ENCODE measurements at places on chromosomes 13 and 19.
A peak's percentile ranks its signal among the peaks of the same experiment; 100 is the strongest.

DNA sequence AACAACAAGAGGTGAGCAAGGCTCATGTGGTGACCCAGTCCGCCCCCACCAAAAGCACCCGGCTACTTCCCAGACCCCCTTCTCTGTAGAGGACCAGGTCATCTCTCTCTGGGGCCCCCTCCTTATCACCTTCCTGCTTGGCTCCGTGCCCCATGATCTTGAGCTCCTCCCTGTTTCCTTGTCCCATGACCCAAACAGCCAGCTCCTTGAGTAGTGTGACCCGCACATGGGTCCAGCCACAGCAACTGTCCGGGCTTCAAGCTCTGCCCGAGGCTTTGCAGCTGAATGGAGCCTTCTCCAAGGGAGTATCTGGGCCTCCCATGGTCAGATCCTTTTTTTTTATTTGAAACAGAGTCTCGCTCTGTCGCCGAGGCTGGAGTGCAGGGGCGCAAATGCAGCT lies 61.8 kb downstream of the MYO9B start:
- DNase-seq, result no peak

DNA sequence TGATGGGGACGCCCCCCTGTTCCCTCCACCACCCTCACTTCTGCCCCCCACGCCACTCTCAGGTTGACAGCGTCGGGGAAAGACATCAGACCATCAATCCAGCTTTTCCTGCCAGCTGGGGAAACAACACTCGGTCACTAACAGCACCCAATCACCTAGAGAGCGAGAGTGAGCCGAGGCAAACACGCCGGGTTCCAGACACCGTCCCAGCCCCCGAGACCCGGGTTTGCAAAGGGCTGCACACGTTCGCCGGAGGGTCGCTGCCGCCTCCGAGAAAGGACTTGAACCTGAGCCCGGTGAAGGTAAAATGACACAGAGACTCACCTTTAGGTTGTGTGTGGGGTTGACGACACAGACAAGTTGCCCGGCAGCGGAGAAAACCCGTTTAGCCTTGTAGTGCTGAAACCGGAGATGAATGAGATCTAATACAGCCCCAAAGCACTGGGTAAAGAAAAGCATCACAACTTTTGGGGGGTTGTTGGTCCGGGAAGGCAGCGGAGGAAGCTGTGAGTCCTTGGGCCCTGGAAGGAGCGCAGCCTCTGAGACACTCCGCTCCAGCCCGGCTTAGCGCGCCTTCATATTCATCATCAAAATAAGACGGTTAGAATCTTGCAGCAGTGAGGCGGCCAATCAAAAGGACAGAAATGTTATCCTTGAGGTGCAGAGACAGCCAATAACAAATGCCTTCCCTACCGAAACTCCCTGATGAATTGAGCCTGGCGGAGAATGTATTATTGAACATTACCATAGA lies at the start of gene SIAH3:
TSS of gene SIAH3 (minus strand) at position 583 of the 751 bp plus-strand sequence. CDS start at position 459, 124 bp downstream.
- DNase-seq, result no peak

DNA sequence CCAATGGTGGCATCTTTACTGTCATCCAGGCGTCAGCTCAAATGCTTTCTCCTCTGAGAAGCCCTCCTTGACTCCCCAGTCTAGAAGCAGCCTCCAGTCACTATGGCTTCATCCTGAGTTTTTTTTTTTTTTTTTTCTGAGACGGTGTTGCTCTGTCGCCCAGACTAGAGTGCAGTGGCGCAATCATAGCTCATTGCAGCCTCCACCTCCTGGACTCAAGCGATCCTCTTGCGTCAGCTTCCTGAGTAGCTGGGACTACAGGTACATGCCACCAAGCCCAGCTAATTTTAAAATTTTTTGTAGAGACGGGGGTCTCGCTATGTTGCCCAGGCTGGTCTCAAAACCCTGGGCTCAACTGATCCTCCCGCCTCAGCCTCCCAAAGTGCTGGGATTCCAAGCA lies 4.2 kb downstream of the NRTN start:
- no peak for DNase-seq

GRCh38 chr13:50198508-50198907 lies 183.3 kb downstream of the KCNRG start:
- no peak for DNase-seq

DNA sequence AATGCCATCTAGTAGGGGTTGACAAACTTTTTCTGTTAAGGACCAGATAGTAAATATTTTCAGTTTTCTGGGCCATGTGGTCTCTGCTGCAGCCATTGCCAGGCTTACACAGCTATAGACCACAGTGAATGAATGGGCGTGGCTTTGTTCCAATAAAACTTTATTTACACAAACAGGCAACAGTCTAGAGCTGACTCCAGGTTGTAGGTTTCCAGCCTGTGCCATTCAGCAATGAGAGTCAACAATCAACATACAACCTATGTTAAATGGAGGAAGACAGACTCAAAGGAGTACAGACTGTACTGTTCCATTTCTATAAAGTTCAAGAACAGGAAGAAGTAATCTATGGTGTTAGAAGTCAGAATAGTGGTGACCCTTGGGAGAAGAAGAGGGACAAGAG lies 15.2 kb upstream of the IZUMO2 start:
- DNase-seq, result no peak

- DNase-seq, result peak; percentile 66
Observed at GRCh38 chr19:18364826-18365528, 21.0 kb upstream of the GDF15 start.

- DNase-seq, result no peak
Observed at GRCh38 chr19:35695895-35696422, 8.4 kb upstream of the ZBTB32 start.

DNA sequence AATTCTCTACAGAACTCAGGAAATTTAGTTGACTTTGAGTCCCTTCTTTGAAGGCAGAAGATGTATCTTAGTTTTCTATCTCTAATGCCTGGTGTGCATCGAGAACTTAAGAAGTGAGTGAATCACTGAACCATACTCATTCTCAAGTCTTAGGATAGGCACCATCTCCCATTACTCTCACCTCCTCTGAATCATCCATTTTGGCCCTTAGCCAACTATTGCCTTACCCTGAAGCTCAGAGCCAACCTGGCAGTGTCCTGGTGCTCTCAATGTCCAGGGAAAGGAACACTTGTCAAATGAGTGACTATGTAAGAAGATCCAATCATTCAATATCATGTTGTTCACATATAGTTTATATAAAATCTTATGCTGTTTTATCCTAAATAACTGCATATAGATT lies 146.6 kb downstream of the RGCC start:
- DNase-seq, result peak; percentile 0

DNA sequence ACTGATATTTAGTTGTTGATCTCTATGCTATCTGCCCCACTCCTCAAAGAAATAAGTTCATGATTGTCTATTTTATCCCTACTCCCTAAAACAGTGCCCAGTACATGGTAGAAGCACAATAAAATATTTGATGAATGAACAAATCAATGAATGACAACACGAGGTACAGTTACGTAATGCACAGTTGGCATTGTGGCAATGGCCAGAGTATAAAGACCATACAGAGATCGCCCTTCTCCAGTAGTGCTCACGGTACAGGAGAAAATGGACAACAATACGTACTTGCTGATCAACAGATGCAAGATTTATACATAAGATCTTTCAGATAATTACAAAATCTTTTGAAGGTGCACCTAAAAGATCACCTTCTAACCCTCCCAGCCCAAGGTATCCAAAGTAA lies 225.4 kb downstream of the KLF12 start:
- no peak for DNase-seq

GRCh38 chr13:28469316-28469715 lies 25.6 kb downstream of the FLT1 start:
- DNase-seq, result no peak

DNA sequence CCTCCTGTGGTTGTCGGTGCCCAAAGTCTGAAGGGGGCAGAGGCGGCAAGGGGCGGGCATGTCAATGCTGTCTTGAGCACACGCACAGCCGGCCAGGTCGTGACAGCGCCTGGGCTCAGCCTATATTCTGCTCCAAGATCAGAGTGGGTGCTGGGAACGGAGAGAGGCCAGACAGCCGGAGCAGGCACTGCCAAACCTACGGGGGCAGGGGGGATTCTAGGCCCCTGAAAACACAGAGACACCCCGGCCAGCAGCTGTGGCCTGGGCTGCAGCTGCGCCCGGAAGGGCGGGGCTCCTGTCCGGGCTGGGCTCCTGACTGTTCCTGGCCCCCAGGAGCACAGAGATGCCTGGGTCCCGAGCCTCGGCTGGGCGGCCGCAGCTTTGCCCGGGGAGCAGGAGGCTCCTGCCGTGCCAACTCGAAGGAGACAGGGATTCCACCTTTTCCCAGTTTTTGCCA lies 2662.9 kb upstream of the PCDH20 start:
- no peak for DNase-seq

- DNase-seq, result no peak
Observed at GRCh38 chr13:24443366-24443765, 69.2 kb downstream of the PARP4 start.

DNA sequence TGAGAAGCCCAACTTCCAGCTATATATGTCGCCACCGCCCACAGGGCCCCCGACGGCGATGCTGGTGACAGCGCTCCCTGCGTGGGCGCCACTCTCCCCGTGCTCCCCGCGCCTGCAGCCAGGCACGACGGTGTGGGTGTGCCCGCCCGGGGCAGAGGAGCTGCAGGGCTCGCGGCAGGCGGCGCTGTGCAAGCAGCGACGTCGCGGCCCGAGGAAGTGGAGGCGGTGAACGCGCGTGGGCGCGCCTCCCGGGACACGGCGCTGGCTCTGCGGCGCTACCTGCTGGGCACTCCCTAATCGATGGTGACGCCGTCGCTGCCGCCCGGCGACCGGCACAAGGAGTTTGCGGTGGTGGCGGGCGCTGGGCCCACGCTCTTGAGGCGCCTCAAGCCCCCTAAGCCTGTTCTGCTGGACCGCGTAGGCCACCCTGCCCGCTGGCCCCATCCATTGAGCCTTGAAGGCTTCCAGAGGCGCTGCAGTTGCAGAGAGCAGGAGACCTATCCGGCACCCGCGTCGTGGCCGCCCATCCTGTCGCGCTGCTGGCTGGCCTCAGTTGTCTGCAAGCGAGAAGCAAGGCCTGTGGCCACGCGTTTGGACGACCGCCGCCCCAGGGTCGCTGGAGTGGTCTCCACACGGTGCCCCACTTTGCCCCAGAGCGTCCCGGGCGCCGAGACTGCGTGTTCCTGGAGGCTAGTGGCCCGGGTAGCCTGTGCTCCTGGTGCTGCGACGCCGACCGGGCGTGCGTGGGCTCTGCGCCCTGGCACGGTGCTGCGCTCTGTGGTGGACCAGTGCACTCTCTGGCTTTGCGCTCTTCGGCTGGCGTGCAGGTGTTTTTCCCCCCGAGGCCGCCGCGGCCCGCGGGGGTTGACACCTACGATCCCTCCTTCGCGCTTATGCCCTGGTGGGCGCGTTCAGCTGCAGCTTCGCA lies 23.1 kb downstream of the LRFN3 start:
- peak; percentile 40 for DNase-seq

DNA sequence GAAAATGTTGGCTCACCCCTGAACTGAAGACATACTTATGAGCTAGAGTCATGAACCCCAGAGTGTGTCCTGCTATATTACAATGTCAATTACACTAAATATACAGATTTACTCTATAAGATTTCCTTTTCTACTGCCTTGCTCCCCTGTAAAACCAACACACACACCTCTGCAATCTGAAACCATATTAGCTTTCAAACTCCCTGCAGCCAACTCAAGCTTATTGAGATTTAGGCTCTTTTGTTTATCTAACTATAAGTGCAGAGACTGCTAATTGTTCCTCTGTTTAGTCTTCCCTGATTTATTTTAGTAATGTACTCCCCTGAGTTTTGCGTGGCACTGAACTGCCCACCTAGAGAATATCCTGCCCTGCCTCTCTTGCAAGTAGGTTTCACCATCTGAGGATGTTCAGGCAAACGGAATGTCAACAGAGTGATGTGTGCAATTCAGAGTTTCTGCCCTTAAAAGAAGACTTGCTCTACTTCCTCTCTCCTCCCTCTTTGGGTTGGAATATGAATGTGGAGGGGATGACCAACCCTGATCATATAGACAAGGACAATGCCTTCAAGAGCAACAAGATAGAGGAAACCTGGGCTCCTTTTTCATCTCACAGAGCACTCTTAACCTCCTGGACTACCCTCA lies 22.3 kb downstream of the FAM216B start:
- DNase-seq, result no peak

- DNase-seq, result no peak
Observed at GRCh38 chr19:41462497-41462896, 19.5 kb downstream of the ERICH4 start.

- no peak for DNase-seq
Observed at GRCh38 chr13:71237332-71237731, 629.7 kb downstream of the DACH1 start.

DNA sequence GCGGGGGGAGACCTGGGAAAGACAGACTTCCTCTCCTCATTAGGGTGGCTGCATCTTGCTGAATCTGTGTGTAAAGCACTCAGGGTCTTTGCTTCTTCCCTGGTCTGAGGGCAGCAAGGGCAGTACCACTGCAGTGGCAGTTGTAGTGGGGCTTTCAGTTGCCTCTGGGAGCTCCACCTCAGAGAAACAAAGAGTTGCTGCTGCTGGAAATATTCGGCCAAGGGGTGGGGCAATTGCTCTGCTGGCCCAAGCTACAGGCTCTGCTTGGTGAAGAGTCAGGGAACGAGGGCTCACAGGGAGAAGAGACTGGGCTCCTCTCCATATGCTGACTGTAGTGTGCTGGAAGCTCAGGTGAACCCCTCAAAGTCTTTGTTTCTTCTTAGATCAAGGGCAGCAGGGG lies 52.5 kb downstream of the POSTN start:
- no peak for DNase-seq

GRCh38 chr19:41792513-41793413 lies 3.6 kb upstream of the CEACAM3 start:
- no peak for DNase-seq

DNA sequence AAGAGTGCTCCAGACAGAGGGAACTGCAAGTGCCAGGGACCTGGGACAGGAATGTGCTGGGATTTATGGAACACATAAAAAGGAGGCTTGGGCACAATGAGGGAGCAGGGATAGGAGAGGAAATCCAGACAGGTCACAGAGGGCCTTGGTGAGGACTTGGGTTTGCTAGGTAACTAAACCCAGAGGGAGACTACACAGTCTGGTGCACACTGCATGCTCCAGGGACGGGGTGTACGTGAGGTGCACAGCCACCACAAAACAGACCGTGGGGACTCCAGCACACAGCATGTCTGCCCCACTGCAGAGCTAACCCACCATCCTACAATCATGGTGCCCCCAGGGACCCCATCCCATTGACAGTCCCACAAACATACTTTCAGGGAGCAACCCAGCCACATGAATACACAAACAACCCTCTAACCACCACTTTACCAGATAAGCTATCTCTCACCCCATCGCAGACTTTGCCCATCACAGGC lies 5.5 kb upstream of the ZFP36 start:
- DNase-seq, result no peak

- no peak for DNase-seq
Observed at GRCh38 chr19:8473648-8474476, 28.6 kb downstream of the PRAM1 start.

GRCh38 chr13:111275382-111275781 lies 45.1 kb upstream of the TEX29 start:
- DNase-seq, result no peak

DNA sequence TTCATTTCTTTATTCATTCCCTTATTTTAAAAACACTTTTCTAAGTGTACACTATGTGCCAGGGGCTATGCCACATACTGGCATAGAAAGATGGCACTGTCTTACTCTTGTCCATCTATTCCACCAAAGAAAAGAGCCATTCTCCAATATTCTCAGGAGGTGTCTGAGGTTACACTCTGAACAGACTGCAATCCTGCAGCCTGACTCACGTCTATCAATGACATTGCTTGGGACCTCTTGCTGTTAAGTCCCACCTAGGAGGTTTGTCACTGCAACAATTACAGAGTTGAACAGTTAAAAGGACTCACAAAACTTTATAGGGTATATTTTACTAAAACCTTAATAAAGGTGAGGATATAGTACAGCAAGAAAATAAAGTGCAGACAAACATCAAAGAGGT lies 512.9 kb upstream of the HTR2A start:
- DNase-seq, result no peak

Data from NCI-H345 (cell line).